Sigmoid colon (tissue), 7 donors: ENCODE measurements at places on chromosomes 5 and 9.
A peak's percentile ranks its signal among the peaks of the same experiment; 100 is the strongest.

GRCh38 chr9:35728041-35728971 lies 3.7 kb downstream of the TLN1 start:
- peaks cover 21% of the 10 kb centered on the region for H3K36me3 ChIP-seq
- peaks cover 68% of the 10 kb centered on the region for H3K4me1 ChIP-seq
- H3K27me3 ChIP-seq = no peaks in the 10 kb centered on the region
- peak; percentile 97 for DNase-seq
- peak overlapping the region; percentile 81 for H3K4me3 ChIP-seq

GRCh38 chr5:135012951-135013391 lies 21.1 kb downstream of the PITX1 start:
- no peaks in the 10 kb centered on the region for H3K27me3 ChIP-seq
- H3K36me3 ChIP-seq = no peaks in the 10 kb centered on the region
- H3K4me3 ChIP-seq = no peak overlapping the region
- no peak overlapping the region for H3K27ac ChIP-seq
- H3K4me1 ChIP-seq = peaks cover 31% of the 10 kb centered on the region
- peak; percentile 56 for DNase-seq

- peaks cover 36% of the 10 kb centered on the region for H3K4me1 ChIP-seq
- no peaks in the 10 kb centered on the region for H3K36me3 ChIP-seq
- H3K27me3 ChIP-seq = no peaks in the 10 kb centered on the region
- H3K27ac ChIP-seq = peak overlapping the region; percentile 80
- no peak overlapping the region for H3K4me3 ChIP-seq
These were observed 36.8 kb downstream of the TGFBI start for GRCh38 chr5:136065588-136065987.

- no peak for DNase-seq
- no peaks in the 10 kb centered on the region for H3K27me3 ChIP-seq
- H3K4me3 ChIP-seq = no peak overlapping the region
- no peaks in the 10 kb centered on the region for H3K4me1 ChIP-seq
These were observed 525.2 kb upstream of the TRPC7 start for GRCh38 chr5:136890431-136891148.

DNA sequence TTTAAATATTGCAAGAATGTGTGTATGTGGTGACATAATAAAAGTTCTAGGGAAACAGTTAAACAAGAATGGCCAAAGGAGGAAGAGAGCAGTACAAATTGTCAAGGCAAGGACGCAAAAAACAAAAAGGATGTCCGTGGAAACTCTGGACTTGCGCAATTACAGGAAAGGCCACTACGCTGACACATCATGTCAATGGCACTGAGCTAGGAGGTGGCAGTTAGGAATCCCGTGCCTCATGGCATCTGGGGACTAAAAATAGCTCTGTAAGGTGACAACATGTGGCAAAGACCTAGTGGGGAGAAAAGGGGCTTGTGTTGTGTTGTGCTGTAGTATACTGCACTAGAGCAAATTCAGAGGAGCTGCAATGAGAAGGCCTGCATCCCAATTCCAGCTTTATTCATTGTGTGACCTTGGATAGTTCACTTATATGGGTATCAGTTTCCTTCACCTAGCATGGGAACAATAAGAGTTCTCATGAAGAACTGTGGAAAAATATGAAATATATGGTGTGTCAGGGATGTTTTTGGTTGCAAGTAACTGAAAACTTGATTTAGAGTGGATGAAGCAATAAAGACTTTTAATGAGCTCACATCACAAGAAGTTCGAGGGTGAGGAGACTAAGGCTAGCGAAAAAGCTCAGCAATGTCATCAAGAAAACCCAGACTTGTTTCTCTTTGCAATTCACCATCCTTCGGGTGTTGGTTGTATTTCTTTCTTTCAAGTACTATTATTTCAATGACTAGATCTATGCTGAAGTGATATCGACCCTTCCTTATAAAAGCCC lies 124.1 kb upstream of the STC2 start:
- no peak for DNase-seq
- H3K4me1 ChIP-seq = no peaks in the 10 kb centered on the region

- H3K27ac ChIP-seq = no peak overlapping the region
- H3K27me3 ChIP-seq = no peaks in the 10 kb centered on the region
- no peaks in the 10 kb centered on the region for H3K4me1 ChIP-seq
- no peaks in the 10 kb centered on the region for H3K36me3 ChIP-seq
- no peak for DNase-seq
These were observed 1336.1 kb upstream of the CDH9 start for GRCh38 chr5:28374492-28374967.

DNA sequence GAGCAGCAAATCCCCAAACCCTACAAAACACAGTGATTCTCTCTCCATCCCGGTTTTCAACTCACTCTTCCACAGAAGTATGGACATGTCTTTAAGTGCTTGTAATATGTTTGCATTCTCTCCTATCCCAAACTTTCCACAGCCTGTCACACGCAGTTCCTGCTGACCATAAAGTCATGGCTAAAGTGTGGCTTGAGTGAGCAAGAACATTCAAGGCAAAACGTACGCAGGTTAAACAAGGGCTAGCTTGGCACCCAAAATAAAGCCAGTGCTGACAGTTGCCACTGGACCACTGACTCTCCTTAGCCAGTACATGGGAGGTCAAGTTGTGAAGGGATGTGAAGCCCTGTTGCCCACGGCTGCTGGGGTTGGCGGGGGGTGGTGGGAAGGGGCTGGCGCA lies 211.1 kb upstream of the IRX1 start:
- no peaks in the 10 kb centered on the region for H3K36me3 ChIP-seq
- no peak for DNase-seq
- H3K27me3 ChIP-seq = no peaks in the 10 kb centered on the region

GRCh38 chr9:115398996-115399395 lies 281.0 kb upstream of the TNC start:
- H3K4me1 ChIP-seq = no peaks in the 10 kb centered on the region
- no peak for DNase-seq
- H3K27ac ChIP-seq = no peak overlapping the region
- no peaks in the 10 kb centered on the region for H3K27me3 ChIP-seq

DNA sequence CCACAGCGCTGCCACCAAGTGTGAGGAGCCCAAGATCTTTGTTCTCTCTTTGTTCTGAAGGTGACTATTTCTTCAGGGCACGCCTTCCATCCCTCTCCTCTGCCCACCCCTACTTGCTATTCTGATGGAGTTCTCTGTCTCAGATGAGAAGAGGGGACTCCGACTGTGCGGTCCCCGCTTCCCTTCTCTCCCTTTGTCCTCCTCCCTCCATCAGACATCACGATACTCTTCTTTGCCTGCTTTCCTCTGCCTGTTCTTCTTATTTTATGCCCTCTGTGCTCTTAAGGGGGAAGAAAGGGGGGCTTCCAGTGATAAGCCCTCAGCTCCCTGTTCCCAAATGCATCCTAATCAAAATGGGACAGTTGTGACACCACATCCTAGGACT lies 307.8 kb downstream of the RAB3C start:
- H3K36me3 ChIP-seq = no peaks in the 10 kb centered on the region
- DNase-seq = no peak
- H3K27me3 ChIP-seq = no peaks in the 10 kb centered on the region

- H3K27ac ChIP-seq = no peak overlapping the region
- H3K4me1 ChIP-seq = peaks cover 6% of the 10 kb centered on the region
- no peak for DNase-seq
- H3K27me3 ChIP-seq = no peaks in the 10 kb centered on the region
These were observed 56.9 kb upstream of the PLPP1 start for GRCh38 chr5:55591686-55592085.

GRCh38 chr9:132543251-132543650 lies 39.2 kb upstream of the BARHL1 start:
- DNase-seq = no peak
- H3K36me3 ChIP-seq = no peaks in the 10 kb centered on the region
- H3K27me3 ChIP-seq = no peaks in the 10 kb centered on the region

GRCh38 chr9:117093891-117094844 lies 320.7 kb downstream of the ASTN2 start:
- no peak overlapping the region for H3K27ac ChIP-seq
- H3K36me3 ChIP-seq = no peaks in the 10 kb centered on the region
- peaks cover 23% of the 10 kb centered on the region for H3K4me1 ChIP-seq
- H3K4me3 ChIP-seq = no peak overlapping the region
- DNase-seq = peak; percentile 68
- no peaks in the 10 kb centered on the region for H3K27me3 ChIP-seq

DNA sequence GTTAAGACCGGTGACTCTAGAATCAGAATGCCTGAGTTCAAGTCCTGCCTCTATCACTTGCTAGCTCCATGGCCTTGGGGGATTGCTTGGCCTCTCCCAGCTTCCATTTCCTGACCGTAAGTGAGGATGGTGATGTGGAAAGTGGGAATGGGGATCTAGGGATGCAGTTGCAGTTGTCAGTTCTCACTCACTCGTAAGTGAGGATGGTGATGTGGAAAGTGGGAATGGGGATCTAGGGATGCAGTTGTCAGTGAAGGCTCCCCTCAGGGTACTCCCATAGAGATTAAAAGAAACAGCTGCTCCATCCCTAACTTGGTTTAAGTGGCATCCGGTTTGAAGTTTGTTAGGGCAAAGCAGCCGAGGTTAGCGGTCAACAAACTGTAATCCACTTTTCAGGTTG lies 3.0 kb upstream of the IL9 start:
- DNase-seq = no peak
- H3K36me3 ChIP-seq = no peaks in the 10 kb centered on the region
- H3K4me3 ChIP-seq = no peak overlapping the region
- no peaks in the 10 kb centered on the region for H3K4me1 ChIP-seq
- H3K27ac ChIP-seq = no peak overlapping the region

GRCh38 chr5:91058155-91058554 lies 325.0 kb downstream of the ARRDC3 start:
- H3K4me3 ChIP-seq = no peak overlapping the region
- H3K36me3 ChIP-seq = no peaks in the 10 kb centered on the region
- peaks cover 32% of the 10 kb centered on the region for H3K4me1 ChIP-seq
- no peaks in the 10 kb centered on the region for H3K27me3 ChIP-seq
- H3K27ac ChIP-seq = no peak overlapping the region

GRCh38 chr9:89891591-89892304 lies 286.9 kb downstream of the GADD45G start:
- peak overlapping the region; percentile 82 for H3K27ac ChIP-seq
- DNase-seq = peak; percentile 95
- peaks cover 26% of the 10 kb centered on the region for H3K4me1 ChIP-seq
- no peaks in the 10 kb centered on the region for H3K36me3 ChIP-seq
